ENCODE measurements at places on chromosomes 2 and 18.

DNA sequence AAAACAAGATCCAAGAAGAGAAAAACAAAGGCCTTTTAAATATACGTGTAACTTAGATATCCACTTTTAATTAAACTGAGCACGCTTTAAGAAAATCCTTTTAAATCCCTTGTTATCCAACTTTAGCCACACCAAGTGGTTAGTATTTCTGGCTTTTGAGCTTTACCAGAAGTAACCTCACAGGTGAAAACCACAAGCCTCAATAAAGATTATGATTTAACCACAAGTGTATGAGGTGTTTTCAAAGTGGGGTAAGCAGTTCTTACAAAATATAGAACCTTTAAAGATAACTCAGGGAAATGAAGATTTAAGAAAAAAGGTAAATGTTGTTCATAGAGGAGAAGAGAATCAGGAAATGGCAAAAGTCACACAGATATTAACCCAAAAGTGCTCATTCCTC lies 58.4 kb upstream of the CDCA7 start:
- no peak for DNase-seq

- no peak for DNase-seq
Observed at GRCh38 chr18:44955825-44956224, 275.1 kb downstream of the SETBP1 start.

GRCh38 chr2:113238871-113239839 lies 39.6 kb downstream of the PAX8 start:
- no peak for DNase-seq

- DNase-seq: no peak
Observed at GRCh38 chr2:16750175-16750924, 84.7 kb upstream of the CYRIA start.

- no peak for DNase-seq
Observed at GRCh38 chr2:12506846-12507245, 209.9 kb upstream of the TRIB2 start.

GRCh38 chr2:106192752-106193689 lies 1.1 kb downstream of the UXS1 start:
- peak; percentile 41 for DNase-seq

GRCh38 chr2:69615969-69616368 lies 27.6 kb downstream of the AAK1 start:
- no peak for DNase-seq

- DNase-seq: no peak
Observed at GRCh38 chr2:204691911-204692510, 146.7 kb downstream of the PARD3B start.

DNA sequence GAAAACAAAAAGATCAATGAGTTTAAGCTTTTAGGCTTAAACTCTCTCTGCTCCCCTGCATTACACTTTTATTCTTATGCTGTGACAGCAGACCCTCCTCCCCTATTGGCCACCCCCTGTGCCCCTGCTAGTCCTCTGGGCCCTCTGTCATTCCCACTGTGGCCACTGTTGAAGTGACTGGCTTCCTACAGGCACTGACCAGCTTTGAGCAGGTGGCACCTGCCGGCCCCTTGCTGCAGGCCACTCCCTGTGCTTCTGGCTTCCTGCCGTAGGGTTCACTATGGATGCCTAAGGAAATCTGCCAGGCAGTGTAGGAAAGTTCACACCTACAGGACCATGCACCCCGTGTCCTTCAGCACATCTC lies 156.5 kb upstream of the L3MBTL4 start:
- DNase-seq: no peak

- no peak for DNase-seq
Observed at GRCh38 chr18:61939046-61939674, 46.4 kb upstream of the RNF152 start.

DNA sequence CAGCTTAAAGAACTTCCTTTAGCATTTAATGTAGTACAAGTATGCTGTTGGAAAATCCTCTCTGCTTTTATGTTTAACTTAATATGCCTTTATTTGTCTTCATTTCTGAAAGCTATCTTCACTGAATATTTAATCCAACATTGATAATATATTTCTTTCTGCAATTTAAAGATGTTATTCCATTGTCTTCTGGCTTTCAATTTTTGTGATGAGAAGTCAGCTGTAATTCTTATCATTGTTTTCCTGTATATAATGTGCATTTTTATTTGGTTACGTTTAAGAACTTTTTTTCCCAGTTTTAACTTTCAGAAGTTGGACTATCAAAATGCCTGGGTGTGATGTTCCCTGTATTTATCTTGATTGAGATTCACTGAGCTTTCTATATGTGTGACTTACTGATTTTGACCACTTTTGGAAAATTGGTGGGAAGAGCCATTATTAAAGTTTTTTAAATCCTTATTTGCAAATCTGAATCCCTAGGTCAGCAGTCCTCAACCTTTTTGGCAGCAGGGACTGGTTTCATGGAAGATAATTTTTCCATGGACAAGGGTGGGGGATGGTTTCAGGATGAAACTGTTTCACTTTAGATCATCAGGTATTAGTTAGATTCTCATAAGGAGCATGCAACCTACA lies 241.0 kb downstream of the TNS1 start:
- no peak for DNase-seq

- no peak for DNase-seq
Observed at GRCh38 chr2:173145454-173145853, 69.8 kb downstream of the MAP3K20 start.

- DNase-seq: no peak
Observed at GRCh38 chr2:61135510-61135909, 26.5 kb upstream of the C2orf74 start.

- no peak for DNase-seq
Observed at GRCh38 chr18:58901783-58902182, 37.1 kb downstream of the ZNF532 start.

DNA sequence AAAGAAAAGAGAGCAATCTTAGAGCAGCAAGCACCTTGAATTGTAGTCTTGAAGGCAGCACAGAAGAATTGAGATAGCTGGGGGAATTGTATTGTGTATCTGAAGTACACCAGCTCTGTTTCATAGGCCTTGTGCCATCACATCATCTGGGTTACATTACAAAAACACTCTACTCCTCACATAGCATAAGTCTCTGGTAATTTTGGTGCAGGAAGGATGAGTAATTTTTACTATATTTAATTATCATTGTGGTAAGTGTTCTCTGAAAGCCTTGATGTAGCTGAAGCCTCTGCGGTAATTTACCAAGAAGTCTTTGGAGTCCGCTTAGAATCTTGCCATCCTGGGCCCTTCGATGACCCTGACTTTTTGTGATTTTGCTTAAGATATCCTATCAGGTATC lies 291.1 kb downstream of the ARHGAP15 start:
- no peak for DNase-seq

DNA sequence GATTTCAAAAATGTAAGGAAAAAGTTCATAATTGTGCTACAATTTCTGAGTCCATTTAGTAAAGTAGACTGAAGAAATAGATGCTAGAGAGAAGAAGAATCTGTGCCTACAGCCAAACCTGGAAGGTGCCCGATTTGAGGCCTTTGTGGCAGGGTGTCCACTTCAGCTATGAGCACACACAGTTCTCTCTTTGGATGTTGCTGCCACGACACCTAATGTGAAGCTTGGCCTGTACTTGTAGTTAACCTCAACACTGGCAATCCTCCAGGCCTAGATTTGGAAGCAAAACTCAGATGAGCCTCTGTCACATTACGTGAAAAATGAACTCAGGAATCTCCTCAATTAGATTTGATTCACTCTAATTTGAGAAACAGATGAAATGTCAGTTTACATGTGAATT lies 90.1 kb upstream of the LRP1B start:
- DNase-seq: no peak

DNA sequence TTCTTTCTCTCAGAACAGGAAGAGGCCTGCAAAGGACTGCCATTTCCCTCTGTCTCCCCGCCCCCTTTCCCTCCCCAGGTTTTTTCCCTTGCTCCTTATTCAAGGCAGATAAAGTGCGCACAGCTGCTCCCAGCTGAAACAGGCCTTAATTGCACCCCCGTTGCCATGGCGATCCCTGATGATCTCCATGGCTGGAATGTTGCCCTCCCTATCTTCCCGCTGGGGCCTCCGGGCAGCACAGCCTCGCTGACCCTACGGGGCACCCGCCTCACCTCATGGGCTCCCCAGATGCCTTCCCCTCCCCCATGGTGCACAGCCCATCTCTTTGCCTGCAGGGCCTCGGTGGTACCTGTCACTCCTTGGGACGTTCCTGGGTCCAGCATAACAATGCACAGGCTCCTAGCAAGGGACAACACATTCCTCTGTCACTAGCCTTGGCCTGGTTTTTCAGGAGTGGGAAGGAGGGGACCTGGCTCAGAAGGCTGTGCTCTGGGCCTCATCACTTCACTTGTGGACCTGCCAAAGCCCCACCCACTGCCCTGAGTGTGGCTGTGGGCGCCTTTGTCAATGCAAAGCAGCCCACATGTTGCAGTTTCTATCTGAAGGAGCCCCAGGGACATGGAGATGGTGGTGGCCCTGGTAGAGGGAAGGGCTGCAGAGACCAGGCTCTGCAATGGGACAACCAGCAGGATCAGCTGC lies 115.0 kb downstream of the CELF4 start:
- no peak for DNase-seq

GRCh38 chr2:19580264-19580663 lies 221.8 kb upstream of the OSR1 start:
- no peak for DNase-seq
